Fibroblast of mammary gland (primary cell): ENCODE measurements at places on chromosomes 3 and 15.
A peak's percentile ranks its signal among the peaks of the same experiment; 100 is the strongest.

GRCh38 chr3:27544372-27544865 lies 60.2 kb upstream of the SLC4A7 start:
- peak; percentile 90 for DNase-seq

DNA sequence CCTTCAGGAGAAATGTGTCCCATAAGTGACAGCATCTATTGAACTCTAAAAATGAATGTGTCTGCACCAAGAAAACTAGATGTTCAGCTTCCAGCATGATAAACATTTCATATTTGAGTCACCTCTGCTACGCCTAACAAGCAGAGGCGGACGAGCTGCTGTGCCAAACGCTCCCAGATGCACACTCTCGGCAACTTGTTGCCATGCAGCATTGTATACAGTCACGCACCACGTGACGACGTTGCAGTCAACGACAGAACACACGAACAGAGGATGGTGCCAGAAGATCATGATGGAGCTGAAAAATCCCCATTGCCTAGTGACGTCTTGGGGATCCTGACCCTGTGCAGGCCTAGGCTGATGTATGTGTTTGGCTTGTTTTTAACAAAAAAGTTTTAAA lies 137.5 kb downstream of the XXYLT1 start:
- peak; percentile 97 for DNase-seq

DNA sequence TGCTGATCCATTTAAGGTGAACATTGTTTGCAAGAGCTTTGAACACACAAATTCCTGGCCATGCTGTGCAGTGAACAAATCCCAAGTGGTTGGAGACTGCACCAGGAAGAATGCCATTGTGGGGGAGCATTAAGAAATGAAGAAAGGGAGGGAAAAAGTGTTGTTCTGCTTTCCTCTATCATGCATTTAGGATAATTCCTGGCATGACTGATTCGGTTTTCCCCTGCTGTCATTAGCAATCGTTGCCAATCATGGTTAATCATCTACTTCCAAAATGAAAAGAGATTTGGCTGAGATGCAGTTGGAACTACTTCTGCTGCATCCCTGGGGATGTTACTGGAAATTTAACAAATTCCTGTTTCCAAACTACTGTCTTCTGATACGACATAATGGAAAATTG lies 73.7 kb upstream of the ZPLD1 start:
- DNase-seq = no peak

GRCh38 chr15:89501646-89502045 lies 5.3 kb upstream of the RHCG start:
- DNase-seq = no peak

DNA sequence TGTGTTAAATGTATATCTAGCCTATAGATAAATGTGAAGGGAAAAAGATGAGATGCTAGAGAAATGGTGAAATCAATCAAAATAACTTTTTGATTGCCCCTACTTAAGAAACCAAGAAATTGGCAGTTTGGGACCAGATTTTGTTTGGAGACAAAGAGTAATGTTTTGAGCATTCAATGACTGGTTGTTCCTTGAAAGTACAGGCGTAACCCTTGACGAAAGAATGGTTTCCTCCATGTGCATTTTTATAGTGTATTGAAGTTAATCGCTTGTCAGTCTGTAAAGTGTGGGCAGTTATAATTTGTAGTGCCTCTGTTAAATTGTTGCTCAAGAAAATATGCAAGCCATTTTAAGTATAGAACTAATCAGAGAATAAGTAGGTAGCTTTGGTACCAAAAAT lies 1.2 kb downstream of the KIF23 start:
- no peak for DNase-seq

DNA sequence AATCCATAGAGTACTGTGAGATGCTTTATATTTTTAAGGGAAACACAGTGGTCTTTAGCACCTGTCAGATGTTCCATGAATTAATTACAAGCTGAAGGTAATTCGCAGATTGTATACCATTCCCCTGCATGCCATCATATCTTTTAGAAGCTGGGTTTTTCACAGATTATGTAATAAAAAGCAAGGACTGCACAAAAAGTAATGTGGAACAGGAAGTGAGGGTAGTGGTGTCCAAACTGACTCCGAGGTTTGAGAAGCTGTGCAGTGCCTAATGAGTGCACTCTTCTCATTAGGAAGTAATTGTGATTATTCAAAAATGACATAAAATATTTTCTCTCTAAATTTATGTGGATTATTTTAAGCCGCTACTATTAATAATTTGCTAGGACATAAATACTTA lies 123.2 kb downstream of the GOLIM4 start:
- no peak for DNase-seq

DNA sequence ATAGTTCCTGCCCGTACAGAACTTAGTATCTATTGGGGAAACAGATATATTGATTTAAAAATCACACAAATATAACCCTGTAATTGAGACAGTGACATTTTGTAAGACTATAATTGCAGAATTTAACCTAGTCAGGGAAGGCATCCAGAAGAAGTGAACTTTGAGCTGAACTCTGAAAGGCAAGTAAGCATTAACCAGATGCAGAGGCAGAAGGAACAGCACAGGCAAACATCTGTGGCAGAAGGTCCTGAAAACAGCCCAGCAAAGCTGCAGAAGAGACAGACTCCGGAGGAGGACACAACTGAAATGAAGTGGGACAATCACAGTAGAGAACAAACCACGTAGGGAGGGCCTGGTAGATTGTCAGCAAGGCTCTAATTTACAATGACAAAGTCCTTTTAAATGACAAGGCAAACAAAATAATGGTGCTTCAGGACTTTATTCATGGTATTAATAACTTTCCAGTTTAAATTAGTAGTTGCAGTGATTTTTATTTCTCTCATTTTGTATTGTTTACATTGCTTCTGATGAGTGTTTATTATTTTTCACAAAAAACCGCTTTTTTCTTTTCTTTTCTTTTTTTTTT lies 14.5 kb downstream of the BCL2A1 start:
- DNase-seq = no peak

GRCh38 chr3:191320316-191320715 lies 8.9 kb upstream of the CCDC50 start:
- DNase-seq = no peak
